Iris pigment epithelial cell (primary cell): ENCODE measurements at places on chromosomes 16 and 17.

DNA sequence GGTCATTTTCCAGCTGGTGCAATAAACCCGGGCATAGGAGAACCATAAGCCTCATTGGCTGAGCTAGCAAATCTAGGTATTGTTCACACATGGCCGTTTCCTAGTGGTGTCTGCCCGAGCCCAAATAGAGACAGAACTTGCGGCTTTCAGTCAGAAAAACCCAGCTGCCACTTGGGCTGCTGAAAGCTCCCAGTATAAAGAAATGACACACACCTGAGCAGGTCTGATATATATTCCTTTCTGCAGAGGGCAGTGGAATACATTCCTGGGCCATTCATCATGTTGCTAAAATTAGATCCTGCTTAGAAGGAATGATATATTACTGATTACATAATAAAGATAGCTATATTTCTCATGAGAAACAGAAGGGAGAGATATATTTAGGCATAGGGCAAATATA lies 83.9 kb upstream of the IRX5 start:
- peak; percentile 1 for DNase-seq

GRCh38 chr16:65059406-65059980 lies 62.4 kb downstream of the CDH11 start:
- peak; percentile 18 for DNase-seq

GRCh38 chr16:11658896-11659708 lies 9.2 kb upstream of the SNN start:
- DNase-seq: no peak

DNA sequence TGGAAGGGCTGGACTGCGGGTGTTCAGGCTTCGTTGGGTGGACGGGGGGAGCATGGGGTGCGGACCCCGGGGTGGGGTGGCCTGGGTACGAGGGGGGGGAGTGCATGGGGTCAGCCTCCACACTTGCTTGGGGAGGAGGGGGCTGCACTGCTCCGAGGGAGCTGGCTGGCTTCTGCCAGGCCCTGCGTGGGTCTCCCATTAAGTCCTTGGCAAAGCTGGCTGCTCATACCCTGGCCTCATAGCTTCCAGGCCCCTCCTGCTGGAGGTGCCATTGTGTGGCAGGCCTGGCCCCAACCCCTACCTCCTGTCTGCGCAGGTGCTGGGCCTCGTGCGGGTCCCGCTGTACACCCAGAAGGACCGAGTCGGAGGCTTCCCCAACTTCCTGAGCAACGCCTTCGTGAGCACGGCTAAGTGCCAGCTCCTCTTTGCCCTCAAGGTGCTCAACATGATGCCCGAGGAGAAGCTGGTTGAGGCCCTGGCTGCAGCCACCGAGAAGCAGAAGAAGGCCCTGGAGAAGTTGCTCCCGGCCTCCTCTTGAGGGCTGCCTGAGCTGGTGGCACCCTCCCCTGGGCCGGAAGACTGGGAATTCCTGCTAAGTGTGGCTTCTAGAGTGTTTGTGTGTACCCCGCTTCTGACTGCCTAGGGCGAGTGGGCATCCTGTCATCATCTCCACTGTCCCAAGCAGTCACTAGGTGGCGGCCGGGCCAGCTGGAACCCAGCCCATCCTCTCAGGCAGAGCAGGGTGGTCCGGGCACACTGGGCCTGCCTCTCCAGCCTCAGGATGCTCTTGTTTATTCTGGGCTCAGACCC lies 1.5 kb downstream of the NUDT16L1 start:
- DNase-seq: no peak

- no peak for DNase-seq
Observed at GRCh38 chr17:29149431-29150064, 30.6 kb downstream of the MYO18A start.

- DNase-seq: no peak
Observed at GRCh38 chr17:50184064-50184463, 17.4 kb downstream of the COL1A1 start.

DNA sequence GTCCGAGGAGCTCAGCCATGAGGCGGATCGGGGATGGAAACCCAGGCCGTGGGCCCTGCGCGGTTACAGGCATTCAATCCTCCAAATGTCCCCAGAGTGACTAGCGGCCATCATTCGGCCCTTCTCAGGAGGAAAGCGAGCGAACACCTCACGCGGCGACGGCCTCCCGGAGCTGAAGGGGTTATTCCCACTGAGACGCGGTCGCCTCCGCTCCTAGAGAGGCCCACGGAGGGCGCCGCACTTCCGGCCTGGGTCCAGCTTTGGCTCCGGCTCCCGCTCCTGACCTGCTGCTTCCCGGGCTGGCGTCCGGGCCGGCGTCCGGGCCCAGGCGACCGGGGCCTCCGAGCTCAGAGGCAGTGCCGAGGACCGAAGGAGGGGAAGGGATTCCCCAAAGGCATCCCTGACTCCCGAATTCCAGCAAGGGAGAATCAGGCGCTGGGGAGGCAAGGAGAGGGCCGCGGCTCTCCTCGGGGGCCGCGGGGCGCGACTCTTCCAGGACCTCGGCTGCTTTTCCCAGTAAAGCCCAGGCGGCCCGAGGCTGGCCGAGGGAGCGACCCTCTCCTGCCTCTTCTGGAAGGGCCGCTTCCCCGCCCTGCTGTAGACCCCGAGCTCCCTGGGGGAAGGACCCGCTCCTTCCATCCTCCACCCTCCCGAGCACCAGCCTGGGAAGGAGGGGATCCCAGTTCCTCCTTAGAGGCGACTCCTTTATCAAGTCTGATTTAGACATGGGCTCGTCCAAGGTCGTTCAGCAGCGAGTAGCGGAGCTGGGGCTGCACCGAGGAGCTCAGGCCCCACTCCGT lies 18.6 kb upstream of the ZNF629 start:
- DNase-seq: peak; percentile 75

DNA sequence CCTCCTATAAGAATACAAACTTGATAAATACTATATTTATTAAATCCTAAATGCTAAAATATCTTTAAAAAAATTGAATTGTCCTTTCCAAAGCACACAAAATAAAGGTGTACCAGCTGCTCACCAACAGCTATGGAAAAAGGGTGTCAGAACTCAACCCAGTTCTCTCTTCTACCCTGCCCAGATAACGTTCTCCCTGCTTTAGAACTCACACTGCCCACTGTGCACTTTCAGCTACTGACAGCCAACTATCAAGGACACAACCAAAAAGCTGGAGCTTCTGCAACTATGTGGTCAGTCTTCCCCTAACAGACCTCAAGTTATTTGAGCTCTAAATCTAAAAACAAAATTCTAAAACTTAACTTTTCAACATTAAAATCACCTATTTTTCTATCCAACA lies 13.7 kb downstream of the AP1G1 start:
- DNase-seq: no peak

- no peak for DNase-seq
Observed at GRCh38 chr16:17926866-17927399, 409.6 kb downstream of the NPIPA8 start.

DNA sequence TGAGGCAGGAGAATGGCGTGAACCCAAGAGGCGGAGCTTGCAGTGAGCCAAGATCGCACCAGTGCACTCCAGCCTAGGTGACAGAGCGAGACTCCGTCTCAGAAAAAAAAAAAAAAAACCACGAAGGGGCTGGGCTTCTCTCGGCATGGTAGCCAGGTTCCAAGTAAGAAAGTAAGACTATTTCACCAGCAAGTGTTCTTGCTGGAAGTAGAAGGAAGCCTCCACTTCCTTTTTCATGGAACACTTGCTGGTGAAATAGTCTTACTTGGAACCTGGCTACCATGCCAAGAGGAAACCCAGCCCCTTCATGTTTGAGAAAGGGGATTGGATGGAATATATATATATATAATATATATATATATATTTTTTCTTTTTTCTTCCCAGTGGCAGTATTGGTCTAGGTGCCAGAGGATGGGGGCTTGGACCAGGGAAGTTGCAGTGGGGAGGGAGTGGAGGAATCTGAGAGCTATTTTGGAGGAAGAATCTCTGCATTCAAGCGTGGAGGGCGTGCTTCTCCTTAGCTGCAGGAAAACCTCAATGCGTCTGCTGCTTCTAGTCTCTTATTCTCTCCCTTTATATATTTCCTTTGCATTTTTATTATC lies 7.2 kb upstream of the N4BP1 start:
- no peak for DNase-seq

DNA sequence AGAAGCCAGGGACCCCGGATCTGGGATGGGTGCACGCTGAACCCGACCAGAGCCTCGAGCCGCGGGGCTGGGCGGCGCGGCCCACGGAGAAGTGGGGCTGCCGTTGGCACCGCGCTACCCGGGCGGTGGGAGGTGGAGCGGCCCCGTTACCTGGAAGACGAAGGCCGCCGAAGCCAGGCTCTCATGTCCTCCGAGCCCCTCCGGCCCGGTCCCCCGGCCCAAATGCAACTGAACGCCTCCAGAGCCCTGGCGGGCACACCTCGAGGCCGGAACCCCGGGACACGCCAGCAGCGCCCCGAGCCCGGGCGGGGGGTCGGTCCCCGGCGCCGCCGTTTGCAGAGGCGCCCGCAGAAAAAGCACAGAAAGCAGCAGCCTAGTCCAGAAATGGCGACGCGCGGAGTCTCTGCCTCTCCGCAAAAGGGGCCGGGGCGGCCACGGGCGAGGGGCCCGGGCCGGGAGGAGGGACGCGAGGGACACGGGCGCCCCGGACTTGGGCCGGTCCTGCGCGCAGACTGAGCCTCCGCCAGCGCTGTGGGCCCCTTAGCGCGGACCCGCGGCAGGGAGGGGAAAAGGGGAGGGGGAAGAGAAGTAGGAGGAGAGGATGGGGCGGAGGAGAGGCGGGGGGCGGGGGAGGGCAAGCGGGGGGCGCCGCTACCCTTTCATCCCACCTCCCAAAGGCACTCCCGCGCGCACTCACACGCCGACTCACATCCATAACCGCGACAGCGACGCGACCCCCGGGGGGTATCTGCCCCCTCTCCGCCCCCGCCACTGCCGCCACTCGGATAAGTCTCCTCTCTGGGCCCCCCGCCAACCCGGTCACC lies 1.4 kb downstream of the AXIN2 start:
- no peak for DNase-seq

- no peak for DNase-seq
Observed at GRCh38 chr16:85519540-85520231, 93.4 kb upstream of the GSE1 start.

GRCh38 chr16:69105501-69106361 lies at the start of gene HAS3:
Gene HAS3, plus strand, starts transcription at chr16:69105653. Its CDS starts 3,743 bp downstream, at chr16:69109396.
- DNase-seq: peak; percentile 69

DNA sequence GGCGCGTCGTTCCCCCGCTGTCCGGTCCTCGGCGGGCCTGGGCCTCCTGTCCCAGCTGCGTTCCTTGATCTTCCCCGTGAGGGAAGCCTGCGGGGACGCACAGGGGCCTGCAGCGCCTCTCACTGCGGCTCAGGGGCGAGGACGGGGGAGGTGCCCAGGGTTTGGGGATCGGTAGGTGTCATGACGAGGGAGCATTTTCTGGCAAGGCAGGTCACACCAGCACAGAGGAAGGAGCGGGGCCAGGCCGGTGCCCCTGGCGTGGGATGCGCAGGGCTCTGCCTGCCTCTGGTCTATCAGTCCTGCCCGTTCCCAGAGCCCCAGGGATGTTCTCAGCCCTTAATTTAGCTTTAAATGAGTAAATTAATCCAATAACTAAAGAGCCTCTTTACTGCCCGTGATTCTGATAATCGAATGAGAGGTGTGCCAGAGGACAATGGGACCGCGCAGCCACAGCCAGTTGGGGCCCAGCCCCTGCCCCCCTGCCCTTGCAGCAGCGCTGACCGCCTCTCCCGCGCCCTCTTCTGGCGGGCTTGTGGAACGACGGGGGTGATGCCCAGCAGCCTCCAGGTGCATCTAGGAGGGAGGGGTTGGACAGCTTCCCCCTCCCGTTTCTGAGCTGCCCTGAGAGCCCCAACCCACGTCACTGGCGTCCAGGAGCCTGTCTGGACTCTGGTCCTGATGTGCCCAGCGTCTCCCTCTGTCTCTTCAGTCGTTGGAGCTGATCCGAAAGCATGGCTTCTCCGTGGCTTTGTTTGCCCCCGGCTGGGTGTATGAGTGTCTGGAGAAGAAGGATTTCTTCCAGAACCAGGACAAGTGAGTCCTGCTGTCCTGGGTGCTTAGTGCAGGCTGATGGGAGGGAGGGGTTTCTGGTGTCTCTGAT lies 7.9 kb downstream of the ENGASE start:
- DNase-seq: peak; percentile 25

- DNase-seq: no peak
Observed at GRCh38 chr16:50316102-50316847, 49.9 kb downstream of the ADCY7 start.

GRCh38 chr16:62256406-62256805 lies 220.2 kb upstream of the CDH8 start:
- no peak for DNase-seq

- DNase-seq: peak; percentile 54
Observed at GRCh38 chr17:18920911-18921441, 31.0 kb upstream of the SLC5A10 start.

- DNase-seq: no peak
Observed at GRCh38 chr16:77643176-77643575, 79.1 kb upstream of the NUDT7 start.

DNA sequence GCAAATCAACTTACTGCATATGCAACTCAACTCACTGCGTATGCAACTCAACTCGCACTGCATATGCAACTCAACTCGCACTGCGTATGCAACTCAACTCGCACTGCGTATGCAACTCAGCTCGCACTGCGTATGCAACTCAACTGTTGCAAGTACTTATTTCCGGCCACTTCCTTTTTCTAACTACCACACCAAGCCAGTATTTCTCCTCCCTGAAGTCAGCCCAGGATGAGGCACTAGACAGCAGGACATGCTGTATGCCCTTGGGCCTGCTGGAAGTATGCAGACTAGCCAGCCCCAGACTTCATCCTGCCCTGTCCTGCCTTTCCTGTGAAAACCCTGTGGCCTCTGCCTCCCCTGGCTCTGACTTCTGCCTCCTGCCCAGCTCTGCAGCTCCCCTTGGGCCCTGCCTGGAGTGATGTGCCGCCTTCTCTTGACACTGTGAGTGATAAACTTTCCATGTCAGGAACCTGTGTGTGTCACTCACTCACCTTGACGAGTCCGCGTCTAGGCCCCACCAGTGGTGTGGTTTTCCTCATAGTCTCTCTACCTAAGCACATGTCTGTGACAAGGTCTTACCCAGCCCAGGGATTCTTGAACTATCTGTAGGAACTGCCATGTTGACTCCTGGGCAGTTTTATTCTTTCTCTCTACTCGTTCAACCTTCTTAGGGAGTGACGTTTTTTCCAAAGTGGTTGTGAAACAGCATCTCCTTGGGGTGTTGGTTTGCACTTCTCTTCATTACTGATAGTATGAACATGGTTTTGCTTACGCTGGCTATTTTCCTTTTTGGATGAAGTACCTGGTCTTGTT lies 16.4 kb downstream of the ZNF778 start:
- no peak for DNase-seq

DNA sequence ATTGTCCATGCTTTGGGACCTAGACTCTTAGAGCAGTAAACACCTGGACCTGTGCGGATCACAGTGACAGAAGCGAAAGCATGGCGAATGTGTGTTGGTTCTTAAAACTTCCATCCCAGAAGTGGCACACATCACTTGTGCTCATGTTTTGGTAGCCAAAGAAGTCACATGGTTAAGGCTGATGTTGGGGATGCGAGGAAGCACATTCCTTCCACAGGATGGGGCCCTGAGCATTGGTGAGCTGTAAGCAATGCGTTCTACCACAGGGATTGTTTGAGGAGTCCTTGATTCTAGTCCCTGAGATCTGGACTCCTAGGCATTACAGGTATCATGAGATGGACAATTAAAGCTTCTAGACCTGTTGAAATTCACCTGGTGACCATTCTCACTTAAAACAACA lies 375.9 kb downstream of the UTP18 start:
- DNase-seq: no peak
